ENCODE measurements at places on chromosomes 7 and 10. TPM values are rescaled to one million over a fixed set of nuclear protein-coding genes. Genes with fewer than 3 reads are reported as not detected.

Gene SUN3
- total RNA-seq: 1.4 TPM

Gene HABP2
- total RNA-seq: not detected

Gene NANOS1
- total RNA-seq: 0.68 TPM

Gene MPP7
- total RNA-seq: 13.7 TPM

Gene NUPR2
- total RNA-seq: not detected

Gene PON1
- total RNA-seq: not detected

Gene CYTH3
- 9.2 TPM for total RNA-seq

Gene GCK
- total RNA-seq: 0.34 TPM

Gene SLC39A12
- total RNA-seq: not detected

Gene TUBB8
- total RNA-seq: not detected

All from nasal cavity respiratory epithelium epithelial cell of viscerocranial mucosa (primary cell).